H9 (cell line): ENCODE measurements at places on chromosomes 3 and 15. TPM values are rescaled to one million over a fixed set of nuclear protein-coding genes. Genes with fewer than 3 reads are reported as not detected.
A peak's percentile ranks its signal among the peaks of the same experiment; 100 is the strongest.

SPESP1 gene
- not detected in 2 replicates for total RNA-seq

ALG1L2 gene
- total RNA-seq = 0.94 and 1.2 TPM in 2 replicates

CASR gene
- total RNA-seq = 0.02 TPM in 1 of 2 replicates, not detected in the other

ZBTB47 gene
- total RNA-seq = 3.6 and 4.2 TPM in 2 replicates

CCR9 gene
- not detected in 2 replicates for total RNA-seq

SLC22A14 gene
- total RNA-seq = not detected in 2 replicates

DNA sequence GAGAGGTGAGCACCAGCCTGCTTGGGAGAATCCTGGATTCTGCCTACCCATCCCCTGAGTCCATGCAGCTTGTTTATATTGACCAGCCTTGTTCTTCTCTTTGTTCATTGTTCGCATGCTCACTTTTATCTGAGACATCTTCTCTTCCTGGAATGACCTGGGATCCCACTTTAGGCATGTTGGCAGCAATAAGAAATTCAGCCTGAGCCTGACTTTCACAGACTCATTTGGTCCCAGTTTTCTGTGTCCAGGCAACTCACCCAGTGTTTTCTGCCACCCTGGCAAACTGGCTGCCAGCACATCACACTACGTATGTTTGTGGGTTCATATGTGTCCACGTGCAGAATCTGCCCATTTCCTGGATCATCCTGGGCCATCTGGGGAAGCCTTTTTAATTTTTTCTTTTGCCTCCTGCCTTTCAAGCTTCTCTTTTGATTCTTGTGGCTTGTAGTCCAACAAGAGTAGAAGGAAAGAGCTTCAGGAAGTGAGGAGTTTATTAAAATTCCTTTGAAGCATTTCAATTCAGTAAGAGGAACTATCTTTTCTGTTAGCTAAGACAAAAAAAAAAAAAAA, 199.9 kb downstream of the FNDC3B start:
- DNase-seq = no peak

DNA sequence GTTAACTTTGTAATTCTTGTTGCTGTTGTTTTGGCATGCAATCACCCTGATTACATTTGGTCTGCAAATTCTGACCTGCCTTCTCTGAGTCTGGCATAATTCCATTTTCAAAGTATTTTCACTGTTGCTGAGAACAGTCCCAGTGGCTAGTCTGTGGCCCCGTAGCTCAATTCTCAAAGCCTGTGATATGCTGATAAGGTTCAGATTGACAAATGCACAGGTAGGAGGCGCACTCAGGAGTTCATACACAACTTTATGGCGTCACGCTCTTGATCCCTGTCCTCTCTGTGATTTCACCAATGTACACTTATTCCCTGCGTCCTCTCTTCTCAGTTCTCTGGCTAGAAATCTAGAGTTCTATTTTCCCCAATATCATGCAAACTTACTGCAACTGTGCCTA, 376.6 kb upstream of the SLCO3A1 start:
- DNase-seq = no peak

DNA sequence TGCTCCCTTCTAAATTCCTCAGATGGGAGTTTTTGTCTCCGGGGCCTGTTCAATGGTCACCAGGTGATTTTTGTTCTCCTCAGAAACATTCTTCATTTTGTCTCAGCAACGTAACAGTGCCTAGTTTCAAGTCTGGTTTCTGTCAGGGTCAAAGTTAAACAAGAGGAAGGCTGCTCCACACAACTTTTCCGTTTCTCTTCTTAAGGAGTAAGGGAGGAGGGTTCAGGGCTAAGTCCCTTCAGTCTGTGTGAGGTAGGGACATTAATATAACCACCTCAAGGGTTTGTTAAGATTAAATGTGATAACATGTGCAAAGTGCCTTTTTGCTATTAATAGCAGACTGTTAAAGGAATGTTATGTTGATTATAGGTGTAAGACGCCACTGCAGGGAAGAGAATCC, 41.8 kb downstream of the HOMER2 start:
- no peak for DNase-seq

- DNase-seq = no peak
Measured at GRCh38 chr3:107833043-107833442, 257.8 kb downstream of the CD47 start.

DNA sequence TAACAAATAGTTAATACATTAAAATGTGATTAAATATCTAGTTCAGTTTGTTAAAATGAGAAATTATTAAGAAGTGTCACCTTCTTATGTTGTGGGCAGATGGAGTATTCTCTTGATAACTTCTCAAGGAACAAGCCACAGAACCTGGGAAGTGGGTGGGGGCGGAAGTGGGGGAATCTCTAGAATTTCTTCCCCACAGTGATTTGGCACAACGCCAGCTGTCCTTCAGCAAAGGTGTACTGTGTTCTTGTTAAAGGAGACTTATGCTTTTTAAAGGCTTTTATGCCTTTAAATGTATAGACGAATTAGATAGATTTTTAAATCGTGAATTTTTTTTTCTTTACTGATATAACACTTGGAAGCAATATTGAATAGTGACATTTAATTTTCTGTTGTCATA, 42.4 kb downstream of the SEC22A start:
- no peak for DNase-seq

DNA sequence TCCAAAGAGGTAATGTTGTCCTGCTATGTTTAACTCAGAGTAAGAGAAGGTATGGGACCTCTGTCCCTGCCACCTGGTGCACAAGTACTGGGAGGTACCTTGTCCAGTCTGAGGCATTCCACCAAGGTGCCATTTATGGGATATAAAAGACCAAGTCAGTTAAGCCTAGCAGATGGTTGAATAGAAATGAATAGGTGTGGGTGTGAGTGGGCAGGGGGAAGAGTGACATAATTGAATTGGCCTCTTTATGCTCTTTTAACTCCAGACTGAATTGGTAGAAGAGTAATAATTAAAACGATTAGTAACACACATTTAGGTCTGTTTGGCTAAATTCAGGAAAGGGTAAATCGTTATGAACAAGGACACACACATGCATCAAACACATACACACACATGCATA, 562 bp downstream of the ADGRG7 start:
- no peak for DNase-seq

DNA sequence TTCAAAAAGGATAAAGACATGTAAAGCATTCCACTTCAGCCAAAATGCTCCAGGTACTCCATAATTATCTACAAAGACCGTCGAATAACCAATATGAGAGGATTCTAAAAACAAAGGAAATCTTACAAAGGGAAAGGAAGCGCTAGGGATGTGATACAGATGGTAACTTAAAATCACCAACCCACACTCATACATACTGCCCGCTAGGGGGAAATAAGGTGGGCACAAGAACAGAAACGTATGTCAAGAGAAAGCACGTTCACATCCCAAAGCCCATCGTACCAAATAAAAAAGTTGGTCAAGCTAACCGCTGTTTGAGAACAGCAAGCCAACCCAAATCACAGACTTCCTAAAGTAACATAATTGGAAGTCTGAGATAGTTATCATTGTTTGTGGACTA, 429.4 kb downstream of the SHQ1 start:
- no peak for DNase-seq

DNA sequence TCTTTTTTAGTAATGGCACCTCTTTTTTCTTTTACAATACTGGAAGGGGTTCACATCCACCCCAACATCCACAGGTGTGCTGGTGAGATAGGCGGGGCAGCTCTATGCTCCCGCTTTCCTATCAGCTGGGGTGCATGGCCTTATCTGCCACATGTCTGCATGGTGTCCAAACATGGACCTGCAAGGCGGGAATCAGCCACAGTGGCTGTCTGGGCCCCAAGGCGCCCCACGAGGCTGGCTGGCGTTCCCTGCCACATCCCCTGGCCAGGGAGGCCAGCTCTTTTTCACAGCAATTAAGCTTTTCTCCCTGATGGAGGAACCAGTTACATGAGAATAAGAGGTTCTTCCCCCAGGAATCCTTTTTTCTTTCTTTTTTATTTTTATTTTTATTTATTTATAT, 30.9 kb upstream of the GOLGA6L2 start:
- DNase-seq = no peak

- DNase-seq = no peak
Measured at GRCh38 chr15:93233710-93234109, 144.7 kb upstream of the RGMA start.

- no peak for DNase-seq
Measured at GRCh38 chr3:127252446-127252845, 35.4 kb downstream of the PRR20G start.

DNA sequence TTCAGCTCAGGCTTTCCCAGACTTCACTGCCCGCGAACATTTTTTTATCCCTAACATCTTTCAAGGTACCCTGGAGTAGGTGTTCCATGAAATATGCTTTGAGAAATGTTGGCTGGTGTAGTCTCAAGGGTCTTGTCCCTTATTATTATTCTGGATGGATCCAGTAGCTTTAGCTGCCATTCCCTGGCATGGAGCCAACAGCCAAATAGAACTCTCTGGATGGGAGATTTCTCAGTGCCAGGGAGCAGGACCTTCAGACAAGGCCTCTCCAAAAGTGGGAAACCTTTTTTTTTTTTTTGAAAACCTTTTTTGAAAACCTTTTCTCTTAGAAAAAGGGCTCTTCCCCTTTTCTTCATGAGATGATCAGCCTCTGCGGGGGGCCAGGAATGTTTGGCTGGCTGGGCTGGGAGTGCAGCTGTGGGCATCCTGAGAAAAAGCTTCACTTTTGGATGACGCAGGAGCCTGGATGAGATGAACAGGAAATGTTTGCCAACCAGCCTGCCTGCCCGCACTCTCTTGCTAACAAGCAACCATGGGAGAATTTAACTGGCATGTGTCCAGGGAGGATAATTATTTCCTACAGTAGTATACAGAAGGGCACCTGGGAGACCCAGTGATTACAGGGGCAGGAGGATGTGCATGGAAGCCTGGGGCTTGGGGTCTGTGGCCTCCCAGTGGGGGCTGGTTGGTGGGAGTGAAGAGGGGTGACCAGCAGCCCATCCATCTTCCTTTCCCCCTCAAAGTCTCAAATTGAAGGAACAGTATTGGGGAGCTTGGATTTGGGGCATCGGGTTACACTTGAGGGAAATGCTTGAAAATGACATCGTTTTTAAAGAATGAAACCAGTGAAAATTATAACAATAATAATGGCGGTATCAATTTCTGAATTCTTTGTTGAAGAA, 109.1 kb upstream of the LRIG1 start:
- peak; percentile 57 for DNase-seq

- DNase-seq = no peak
Measured at GRCh38 chr3:155029941-155030340, 50.2 kb upstream of the MME start.

DNA sequence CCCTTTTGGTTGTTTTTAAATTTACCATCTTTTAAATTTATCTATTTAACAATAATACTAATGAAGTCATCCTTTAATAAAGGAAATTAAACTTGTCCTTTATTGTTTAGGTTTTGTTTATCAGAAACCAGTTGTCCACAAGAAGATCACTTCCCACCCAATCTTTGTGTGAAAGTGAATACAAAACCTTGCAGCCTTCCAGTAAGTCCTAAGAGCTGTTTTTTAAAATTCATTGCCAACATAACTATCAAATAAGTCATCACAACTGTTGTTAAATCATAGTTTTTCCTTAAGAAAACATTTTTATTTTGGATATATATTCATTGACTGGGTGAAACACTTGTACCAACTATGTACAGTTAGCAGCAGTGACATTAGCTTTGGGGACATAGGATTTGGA, 59.4 kb downstream of the CALML4 start:
- no peak for DNase-seq

- DNase-seq = no peak
Measured at GRCh38 chr3:70554170-70554569, 241.7 kb upstream of the MDFIC2 start.

- DNase-seq = no peak
Measured at GRCh38 chr3:180421221-180421620, 180.7 kb upstream of the TTC14 start.

- DNase-seq = no peak
Measured at GRCh38 chr3:70393881-70394612, 81.6 kb upstream of the MDFIC2 start.

DNA sequence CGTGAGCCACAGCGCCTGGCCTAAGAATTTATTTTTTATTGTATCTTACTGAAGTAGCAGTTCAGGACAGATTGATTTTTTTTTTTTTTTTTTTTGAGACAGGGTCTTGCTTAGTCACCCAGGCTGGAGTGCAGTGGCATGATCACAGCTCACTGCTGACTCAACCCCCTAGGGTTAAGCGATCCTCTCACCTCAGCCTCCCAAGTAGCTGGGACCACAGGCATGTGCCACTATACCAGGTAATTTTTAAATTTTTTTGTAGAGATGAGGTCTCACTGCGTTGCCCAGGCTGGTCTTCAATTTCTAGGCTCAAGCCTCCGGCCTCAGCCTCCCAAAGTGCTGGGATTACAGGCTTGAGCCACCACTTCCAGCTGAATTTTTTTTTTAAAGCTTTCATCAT, 99.8 kb upstream of the HERC1 start:
- DNase-seq = no peak

GRCh38 chr3:42852441-42852840, 23.2 kb downstream of the CYP8B1 start:
- DNase-seq = no peak

DNA sequence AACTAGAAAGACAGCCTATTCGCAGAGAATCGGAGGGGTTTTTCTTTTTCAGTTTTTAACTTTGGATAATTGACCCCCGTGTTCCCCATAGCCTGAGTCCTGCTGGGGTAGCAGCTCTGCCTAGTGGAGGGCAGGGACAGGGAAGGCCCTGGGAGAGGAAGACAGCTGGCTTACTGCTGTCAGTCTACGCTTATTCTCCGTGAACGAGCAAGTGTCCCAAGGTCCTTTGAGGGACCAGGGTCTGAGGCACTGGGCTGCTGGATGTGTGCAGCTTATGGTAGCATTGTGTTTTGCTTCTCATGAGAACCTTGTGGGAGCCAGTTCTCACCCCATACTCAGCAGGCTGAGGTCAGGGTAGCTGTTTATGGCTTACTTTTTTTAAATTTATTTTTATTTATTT, 3.0 kb downstream of the LIMD1 start:
- DNase-seq = no peak

DNA sequence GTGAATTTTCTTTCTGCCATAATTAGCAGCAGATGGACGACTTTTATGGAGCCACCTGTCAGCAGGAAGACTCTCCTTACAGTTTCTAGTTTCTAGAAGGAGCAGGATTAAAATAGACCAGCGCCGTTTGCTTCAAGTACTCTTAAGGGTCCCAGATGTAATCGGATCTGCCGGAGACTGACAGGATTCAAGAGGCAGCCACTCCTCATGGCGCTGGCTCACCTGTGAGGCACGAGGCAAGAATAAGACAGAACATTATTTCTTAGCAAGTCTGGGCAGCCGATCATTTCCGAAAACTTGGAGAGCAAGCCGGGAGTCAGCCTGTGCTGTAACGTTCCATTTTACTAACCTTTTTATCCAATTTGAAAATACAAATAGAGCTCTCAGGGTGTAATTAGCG, 410.4 kb upstream of the RORA start:
- no peak for DNase-seq

GRCh38 chr3:187736418-187736871, 8.8 kb downstream of the BCL6 start:
- DNase-seq = no peak

GRCh38 chr3:111392894-111393398, 149.1 kb upstream of the CD96 start:
- DNase-seq = no peak

GRCh38 chr15:38129531-38130204, 123.0 kb upstream of the SPRED1 start:
- DNase-seq = no peak
